Stimulated activated CD8-positive, alpha-beta memory T cell treated with anti-CD3 and anti-CD28 coated beads, Interleukin-15, amount 100 ng/mL, for 24 hours (primary cell): ENCODE measurements at places on chromosomes 11 and 22.

- DNase-seq, result no peak
Observed at GRCh38 chr11:2414616-2415015, 14.1 kb downstream of the TSSC4 start.

DNA sequence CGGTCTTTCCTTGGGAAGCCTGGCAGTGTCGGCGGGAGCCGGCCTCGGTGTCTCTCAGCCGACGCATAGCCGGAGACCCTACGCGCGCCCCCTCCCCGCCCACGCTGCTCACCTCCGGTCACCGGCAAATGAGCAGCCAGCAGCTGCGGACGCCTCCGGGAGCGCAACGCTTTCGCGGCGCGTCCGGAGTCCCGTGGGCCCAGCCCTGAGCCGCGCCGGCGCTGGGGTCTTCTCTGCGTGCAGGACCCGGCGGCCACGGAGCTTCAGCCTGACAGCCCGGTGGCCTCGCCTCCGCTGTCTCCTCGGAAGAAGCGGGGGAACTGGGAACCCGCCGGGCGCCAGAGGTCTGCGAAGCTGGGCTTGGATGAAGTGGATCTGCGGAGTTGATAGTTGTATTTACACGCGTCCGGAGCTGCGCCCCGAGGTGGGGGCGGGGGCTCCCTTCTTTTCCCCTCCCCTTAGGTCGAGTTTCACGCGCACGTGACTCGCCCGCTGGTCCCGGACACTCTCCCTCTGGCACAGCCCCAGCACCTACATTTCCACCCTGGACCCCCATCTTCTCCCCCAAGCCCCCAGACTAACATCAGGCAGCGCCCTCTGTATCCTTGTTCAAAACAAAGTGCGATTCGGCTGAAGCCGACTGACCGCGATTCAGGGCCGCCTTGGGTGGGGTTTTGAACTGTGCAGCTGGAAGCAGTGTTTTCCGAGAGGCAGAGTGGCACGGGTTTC is at the start of gene SLC43A1:
TSS of gene SLC43A1 (minus strand) at position 371 of the 729 bp plus-strand sequence. CDS start 1,591 bp downstream, outside the sequence.
- DNase-seq, result no peak

- DNase-seq, result no peak
Observed at GRCh38 chr11:65653229-65654225, 9.2 kb downstream of the RELA start.

DNA sequence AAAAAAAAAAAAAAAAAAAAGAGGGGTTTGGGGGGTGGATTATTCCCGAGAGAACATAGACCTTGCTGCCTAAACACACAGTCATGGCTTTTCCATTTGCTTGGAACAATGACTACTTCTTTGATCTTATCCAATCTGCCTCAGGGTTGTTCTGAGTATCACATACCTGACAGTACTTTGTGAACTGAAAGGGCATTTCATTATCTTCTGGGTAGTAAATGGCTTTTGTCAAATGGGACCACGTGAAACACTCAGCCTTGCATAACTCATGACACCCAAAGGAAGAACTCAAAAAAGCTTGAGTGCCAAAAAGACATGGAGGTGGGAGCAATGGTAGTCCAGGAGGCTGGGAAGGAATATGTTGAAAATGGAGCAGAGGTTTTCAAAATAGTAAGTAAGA is 123.2 kb upstream of the BID start:
- DNase-seq, result no peak

DNA sequence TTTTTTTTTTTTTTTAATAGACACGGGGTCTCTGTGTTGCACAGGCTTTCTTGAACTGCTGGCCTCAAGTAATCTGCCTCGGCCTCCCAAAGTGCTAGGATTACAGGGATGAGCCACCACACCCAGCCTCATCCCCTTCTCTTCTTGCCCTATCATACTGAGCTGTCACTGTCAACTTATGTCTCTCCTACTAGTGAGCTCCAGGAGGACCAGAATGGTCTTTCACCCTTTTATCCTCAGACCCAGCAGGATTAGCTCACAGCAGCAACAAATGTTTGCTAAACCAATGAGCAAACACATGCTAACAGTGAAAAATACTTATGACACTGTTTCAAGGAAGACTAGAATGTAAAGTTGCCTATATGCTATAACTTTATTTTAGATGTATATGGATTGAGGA is 6.4 kb upstream of the NXF1 start:
- no peak for DNase-seq

- no peak for DNase-seq
Observed at GRCh38 chr22:19138217-19139000, 6.0 kb downstream of the ESS2 start.

GRCh38 chr22:49880281-49880680 is 26.6 kb downstream of the ZBED4 start:
- no peak for DNase-seq

GRCh38 chr11:112374486-112375140 is 114.0 kb upstream of the PLET1 start:
- no peak for DNase-seq

- DNase-seq, result no peak
Observed at GRCh38 chr22:50327711-50328019, 853 bp upstream of the DENND6B start.

- DNase-seq, result no peak
Observed at GRCh38 chr11:61602775-61603569, 22.1 kb upstream of the SYT7 start.

DNA sequence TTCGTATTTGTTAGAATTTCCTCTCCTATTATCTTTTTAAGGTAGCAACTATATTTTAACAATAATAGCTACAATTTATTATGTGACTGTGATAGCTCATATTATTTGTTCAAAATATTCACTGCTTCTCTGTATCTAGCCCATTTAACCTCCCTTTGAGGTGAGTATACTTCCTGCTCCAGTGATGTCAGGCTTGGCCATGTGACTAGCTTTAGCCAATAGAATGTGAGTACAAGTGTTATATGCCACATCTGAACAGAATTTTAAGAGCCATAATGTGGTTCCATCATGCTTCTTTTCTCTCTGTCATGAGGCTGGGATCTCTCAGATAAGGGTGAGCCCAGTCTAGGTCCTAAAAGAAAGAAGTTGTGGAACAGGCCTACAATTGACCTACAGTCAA is 217.6 kb downstream of the TTC28 start:
- DNase-seq, result no peak

GRCh38 chr11:104843150-104843836 is 55.0 kb downstream of the CASP12 start:
- no peak for DNase-seq

GRCh38 chr11:4180441-4181183 is 86.0 kb downstream of the RRM1 start:
- no peak for DNase-seq

- DNase-seq, result no peak
Observed at GRCh38 chr11:2190657-2191471, 19.2 kb upstream of the TH start.

- no peak for DNase-seq
Observed at GRCh38 chr22:48021991-48022401, 1259.5 kb downstream of the TBC1D22A start.

- no peak for DNase-seq
Observed at GRCh38 chr11:4454021-4454420, 4.9 kb downstream of the OR52K2 start.

DNA sequence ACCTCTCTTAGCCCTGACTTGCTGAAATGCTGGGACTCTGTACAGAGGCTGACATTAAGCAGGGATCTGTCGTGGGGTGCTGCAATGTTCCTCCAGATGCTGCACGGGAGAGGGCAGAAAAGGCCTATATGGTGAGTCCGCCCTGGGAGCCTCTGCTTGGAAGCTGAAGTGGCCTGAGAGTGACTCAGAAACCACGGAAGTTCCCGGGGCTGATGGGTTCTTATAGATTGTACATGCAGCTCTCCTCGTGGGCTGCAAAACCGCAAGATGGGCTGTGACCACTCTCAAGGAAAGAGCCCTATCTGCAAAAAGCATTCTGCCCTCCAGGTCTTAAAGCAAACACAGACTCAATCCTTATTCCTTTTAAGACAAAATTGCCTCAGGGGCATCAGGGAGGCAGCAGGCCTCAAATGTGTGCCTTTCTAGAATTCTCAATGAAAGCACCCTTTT is 5.8 kb upstream of the SLC43A3 start:
- no peak for DNase-seq

GRCh38 chr11:43268786-43269185 is 43.0 kb upstream of the API5 start:
- no peak for DNase-seq

- no peak for DNase-seq
Observed at GRCh38 chr11:134552749-134553148, 140.7 kb upstream of the B3GAT1 start.

DNA sequence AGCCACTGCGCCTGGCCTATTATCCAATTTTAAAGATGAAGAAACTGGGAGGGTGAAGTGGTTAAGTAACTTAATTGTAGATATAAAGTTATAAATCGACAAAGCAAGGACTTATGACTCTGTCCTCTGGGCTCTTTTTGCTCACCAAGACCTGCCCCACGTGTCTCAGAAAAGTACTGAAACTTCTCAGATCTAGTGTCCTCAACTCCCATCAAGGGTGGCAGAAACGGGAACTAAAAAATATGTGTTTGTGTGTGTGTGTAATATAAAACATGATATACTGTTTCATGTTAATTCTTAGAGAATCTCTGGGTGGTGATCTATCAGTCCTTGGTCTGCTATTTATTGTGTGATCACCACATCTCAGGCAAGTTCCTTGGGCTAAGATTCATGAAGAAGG is 104.9 kb downstream of the GAB2 start:
- no peak for DNase-seq

GRCh38 chr11:116994195-116994594 is 104.0 kb downstream of the SIK3 start:
- DNase-seq, result no peak

- DNase-seq, result no peak
Observed at GRCh38 chr11:132075447-132075846, 705.0 kb downstream of the NTM start.

DNA sequence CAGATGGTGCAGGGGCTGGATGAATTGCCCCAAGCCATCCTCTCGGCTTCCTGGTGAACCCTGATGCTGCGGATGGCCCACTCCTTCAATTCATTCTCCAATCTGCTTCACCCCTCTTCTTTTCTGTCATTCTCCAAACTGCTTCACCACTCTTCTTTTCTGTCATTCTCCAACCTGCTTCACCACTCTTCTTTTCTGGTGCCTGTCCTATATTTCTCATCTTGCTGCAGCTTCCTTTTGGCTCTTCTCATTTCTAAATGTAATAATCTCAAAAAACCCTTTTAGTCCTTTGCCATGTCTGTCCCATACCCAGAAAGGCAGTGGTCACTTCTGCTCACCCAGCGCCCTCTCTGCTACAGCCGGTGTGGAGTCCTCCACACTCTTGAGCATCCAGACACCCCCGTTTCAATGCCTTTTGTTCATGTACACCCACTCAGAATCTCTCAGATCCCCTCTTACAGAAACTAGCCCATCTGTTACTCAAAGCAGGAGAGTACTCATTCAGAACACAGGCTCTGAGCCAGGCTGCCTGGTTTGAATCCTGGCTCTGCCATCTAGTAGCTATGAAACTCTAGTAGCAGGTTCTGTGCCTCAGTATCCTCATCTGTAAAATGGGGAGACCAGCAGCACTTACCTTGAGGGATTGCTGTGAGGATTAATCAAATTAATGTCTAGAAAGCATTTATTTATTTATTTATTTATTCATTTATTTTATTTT is 14.9 kb downstream of the SERPIND1 start:
- DNase-seq, result no peak

DNA sequence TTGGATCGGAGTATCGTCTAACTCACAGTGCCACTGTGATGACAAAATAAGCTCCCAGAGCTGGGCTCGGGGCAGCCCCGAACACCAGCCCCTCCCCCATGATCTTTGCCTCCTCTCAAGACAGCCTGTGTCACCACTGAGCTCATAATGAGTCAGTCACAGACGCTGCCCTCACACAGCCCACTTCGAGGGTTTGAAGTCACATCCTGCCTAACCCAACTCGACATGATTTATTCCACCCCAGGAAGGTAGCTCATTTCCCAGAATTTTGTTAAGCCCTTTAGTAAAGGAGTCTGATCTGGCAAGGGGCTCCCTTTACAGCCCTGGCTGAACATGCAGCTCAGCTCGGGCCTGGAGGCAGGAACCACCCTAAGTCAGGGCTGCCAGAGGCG is 22.8 kb downstream of the MYH9 start:
- no peak for DNase-seq

GRCh38 chr11:6538945-6539344 is 41.9 kb downstream of the DNHD1 start:
- no peak for DNase-seq

- DNase-seq, result no peak
Observed at GRCh38 chr22:49156662-49157285, 670.9 kb downstream of the BRD1 start.

- no peak for DNase-seq
Observed at GRCh38 chr11:47940904-47941649, 39.3 kb upstream of the PTPRJ start.

- DNase-seq, result no peak
Observed at GRCh38 chr11:131033151-131033651, 116.9 kb upstream of the SNX19 start.

GRCh38 chr22:46855681-46856080 is 93.2 kb downstream of the TBC1D22A start:
- no peak for DNase-seq

DNA sequence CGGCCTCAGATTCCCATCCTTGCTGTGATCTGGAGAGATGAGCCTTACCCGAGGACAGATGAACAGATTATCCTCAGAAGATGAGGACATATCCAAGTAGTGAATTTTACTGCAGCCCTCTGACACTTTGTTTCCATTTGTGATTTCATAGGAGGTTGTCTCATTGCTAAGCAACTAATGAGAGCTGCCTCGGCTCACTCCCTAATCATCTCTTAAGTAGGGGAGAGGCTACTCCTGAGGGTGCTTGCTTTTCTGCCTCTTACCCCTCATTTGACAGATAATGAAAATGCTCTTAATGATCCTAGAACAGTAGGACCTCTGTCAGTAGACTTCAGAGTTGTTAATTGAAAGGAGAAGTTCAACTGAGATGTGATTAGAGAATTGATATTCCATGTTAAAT is 150.9 kb downstream of the TBC1D22A start:
- DNase-seq, result no peak

DNA sequence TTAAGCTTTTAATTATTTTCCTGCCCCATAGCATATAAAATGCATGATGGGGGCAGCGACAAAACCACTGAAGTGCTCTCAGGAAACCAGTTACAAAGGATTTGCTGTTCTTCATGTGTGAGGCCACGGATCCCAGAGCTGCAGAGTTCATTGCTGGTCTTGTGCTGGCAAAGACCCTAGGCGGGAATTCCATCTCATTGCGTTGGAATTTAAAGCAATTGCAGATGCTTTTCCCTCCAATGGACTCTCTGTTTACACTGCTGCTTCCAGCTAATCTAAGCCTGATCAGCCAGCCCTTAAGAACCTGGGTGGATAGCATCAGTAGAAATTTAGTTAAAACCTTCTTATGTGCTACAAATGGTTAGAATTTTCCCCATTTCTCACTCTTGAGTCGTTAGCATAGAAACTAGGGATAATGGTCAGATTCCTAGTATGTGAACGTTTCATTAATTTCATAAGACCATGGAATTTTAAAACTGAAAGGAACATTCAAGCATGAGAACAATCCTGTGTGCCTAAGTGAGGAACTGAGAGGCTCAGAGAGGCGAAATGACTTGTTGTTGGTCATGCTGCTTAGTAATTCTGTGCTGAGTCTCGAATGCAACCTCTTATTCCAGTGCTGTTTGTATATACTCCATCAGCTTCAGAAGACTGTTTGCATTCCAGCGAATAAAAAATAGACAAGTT is 36.1 kb upstream of the ADSL start:
- no peak for DNase-seq

DNA sequence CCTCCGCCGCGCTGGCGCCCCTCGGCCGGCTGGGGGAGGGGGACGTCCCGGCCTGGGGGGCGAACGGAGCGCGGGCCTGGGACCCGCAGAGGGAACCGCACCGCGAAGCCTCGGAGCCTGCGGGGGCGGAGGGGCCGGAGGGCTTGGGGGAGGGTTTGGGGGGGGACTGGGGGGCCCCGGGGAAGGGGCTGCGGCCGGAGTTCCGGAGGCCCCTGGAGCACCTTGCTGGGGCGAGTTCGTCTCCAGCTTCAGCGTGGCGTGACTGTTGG is 261 bp upstream of the SCT start:
- DNase-seq, result no peak
